ENCODE measurements at places on chromosomes 11 and 22.

DNA sequence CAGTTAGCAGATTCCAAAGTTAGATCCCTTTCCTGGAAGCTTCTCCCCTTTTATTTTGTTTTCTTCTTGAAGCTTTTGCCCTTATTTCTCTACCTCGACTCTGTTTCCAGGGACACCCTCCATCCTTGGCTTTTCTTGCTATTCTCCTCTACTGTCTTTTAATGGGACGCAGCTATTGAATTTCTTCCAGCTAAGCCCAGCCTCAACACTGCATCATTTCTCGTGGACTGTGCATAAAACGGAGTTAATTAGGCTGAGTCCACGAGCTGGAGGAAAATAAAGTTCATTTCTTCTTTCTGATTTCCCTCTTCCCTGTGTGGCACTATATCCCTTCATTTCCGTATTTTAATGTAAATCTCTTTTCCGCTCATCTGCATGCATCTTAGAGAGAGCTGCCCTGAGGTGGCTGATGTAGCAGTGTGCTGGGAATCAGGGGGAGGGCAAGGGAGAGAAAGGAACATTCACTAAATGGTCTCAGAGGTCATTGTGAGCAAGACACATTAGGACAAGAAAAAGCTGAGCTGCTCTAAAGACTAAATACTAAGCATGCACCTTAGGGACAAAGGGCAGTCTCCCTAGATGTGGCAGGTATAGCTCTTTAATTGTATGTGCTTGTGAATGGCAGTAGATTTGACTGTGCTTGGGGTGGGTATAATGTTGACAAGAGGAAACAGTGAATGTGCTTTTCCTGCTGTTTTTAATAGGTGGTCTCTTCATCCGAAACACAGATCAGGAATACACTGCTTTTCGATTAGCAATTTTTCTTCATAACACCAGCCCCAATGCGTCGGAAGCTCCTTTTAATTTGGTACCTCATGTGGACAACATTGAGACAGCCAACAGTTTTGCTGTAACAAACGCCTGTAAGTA lies 1.9 kb downstream of the GRIA4 start:
- DNase-seq, result no peak

- no peak for DNase-seq
Observed at GRCh38 chr11:11010624-11011127, 152.8 kb upstream of the ZBED5 start.

DNA sequence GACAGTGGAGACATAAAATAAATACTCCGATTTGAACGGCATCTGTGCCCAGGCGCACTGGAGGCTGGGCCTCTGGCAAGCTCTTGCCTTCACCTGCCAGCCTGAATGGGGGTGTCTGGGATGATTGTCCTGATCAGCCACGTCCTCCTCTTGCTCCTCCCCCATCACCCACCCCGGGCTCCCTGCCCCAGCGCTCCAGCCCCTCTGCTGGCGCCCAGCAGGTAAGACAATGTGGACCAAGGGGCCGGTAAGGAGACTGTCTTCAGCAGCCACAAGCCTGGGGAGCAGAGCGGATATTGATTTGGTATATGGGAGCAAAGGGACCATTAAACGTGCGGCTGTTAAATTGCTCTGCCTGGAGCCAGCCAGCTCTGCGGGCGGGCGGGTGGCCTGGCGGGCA lies 24.9 kb downstream of the WNT11 start:
- DNase-seq, result no peak

DNA sequence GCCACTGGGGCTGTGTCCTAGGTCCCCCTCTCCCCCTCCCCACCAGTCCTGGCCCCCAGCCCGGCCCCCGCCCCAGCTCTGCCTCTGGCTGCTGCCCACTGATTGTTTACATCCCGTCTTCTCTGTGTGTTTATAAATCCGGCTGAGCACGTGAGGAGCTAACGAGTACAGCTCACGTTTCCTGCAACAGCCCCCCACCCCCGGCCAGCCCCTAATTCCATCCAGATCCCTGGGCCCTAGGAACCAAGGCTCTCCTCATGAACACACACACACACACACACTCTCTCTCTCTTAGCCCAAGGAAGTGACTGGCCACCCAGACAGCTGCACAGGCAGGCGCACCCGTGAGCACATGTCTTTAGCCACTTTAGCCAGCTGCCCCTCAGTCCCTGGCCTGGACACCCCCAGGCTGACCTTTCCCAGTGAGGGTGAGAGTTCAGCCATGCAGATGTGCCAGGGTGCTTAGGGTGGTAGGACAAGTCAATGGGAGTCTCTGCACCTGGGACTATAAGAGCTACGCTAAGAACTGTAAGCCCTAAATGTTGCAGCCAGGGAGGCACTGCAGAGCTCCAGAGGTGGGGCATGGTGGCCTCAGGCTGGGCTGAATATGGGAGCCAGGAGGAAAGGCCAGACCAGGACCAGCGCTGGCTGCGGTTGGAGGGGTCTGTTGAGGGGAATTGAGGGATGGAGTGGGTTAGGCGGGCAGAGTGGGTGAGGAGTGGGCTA lies 2.9 kb downstream of the CLCF1 start:
- DNase-seq, result no peak

GRCh38 chr22:43226377-43227238 lies 39.7 kb upstream of the TTLL12 start:
- DNase-seq, result no peak

GRCh38 chr22:43288807-43289420 lies 54.3 kb downstream of the SCUBE1 start:
- no peak for DNase-seq

DNA sequence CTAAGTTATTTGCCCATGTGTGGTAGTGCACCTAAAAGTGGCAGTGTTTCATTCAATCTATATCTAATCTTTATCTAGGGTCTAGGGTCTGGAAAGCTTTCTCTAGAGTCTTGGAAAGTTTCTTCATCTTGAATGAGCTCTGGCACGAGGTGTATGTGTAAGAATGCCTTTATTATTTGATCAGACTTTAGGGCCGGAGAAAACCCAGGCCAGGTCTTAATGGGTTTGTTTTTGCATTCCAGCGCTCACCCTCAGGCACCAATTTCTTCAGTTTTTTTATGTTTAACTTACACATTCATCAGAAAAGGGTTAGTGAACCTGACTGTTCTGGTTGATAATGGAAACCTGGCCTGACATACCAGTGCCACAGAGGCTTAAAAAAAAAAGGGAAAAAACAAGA lies 68.3 kb upstream of the SLN start:
- DNase-seq, result no peak

DNA sequence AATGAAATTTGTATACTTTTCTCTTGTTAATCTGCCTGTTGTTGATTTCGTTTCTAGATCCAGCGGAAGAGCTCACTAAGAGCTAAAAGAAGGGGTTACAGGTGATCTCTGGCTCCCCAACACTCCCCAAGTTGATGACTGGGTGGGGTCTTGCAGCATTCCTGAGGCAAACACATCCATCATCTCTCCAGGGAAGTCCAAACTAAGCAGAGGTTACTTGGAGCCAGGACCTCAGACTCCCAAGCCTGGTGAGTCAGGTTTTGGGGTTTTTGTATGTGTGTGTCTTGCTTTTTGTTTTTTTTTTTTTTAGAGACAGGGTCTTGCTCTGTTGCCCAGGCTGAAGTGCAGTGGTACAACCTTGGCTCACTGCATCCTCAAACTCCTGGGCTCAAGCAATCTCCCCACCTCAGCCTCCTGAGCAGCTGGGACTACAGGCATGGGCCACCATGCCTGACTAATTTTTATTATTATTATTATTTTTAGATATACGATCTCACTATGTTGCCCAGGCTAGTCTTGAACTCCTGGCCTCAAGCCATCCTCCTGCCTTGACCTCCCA lies 11.5 kb upstream of the RPS3 start:
- no peak for DNase-seq

- no peak for DNase-seq
Observed at GRCh38 chr11:68037411-68038225, 1.2 kb upstream of the TCIRG1 start.

- no peak for DNase-seq
Observed at GRCh38 chr11:43908683-43909082, 28.1 kb downstream of the ALKBH3 start.

DNA sequence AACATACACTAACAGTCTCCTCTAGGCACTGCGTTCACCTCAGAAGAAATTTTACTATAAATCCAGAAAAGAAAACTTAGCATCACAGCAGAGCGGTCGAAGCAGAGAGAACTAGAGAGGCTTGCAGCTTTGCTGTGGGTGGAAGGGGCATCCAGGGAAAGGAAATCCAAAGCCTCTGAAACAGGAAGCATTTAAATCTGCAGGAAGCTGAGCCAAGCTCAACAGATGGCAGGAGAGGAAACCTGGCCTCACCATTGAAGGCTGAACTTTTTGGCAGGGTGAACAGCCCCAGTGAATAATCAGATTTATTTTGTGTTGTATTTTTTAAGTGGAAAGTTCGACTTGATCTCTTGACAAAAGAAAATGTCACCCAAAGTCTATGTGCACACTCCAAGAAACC lies 858.1 kb downstream of the OPCML start:
- no peak for DNase-seq

DNA sequence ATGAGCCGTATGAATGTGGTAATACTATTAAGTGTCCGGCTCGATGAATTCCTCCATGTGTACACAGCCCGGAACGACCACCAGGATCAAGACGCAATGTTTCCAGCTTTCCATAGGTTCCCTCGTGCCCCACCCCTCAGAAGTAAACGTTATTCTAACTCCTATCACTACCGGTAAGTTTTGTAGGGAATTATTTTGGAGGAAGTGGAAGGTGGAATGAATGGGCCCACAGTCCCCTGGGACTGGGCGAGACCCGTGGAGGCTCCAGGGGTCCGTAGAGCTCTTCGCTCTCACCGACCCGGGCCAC lies 720 bp upstream of the FAR1 start:
- DNase-seq, result no peak

GRCh38 chr11:2771758-2772466 lies 72.1 kb upstream of the KCNQ1OT1 start:
- DNase-seq, result peak; percentile 33

DNA sequence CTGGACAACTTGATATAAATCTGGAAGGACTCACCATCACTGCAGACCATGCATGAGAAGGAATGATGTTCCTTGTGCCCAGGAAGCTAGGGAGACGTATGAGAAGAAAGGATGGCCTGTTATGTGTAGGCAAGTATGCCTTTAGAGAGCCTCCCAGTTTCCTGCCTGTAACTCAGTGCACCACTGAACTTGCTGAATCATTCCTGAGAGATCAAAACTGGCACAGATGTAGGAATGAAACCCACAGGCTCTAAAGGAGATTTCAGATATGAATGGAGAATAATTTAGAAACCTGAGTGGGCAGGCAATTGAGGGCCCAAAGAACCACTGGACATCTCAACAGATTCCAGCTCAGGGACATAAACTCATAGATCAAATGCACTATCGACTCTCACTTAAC lies 38.4 kb upstream of the PRSS23 start:
- DNase-seq, result no peak

- no peak for DNase-seq
Observed at GRCh38 chr11:28529046-28529445, 420.9 kb downstream of the METTL15 start.

DNA sequence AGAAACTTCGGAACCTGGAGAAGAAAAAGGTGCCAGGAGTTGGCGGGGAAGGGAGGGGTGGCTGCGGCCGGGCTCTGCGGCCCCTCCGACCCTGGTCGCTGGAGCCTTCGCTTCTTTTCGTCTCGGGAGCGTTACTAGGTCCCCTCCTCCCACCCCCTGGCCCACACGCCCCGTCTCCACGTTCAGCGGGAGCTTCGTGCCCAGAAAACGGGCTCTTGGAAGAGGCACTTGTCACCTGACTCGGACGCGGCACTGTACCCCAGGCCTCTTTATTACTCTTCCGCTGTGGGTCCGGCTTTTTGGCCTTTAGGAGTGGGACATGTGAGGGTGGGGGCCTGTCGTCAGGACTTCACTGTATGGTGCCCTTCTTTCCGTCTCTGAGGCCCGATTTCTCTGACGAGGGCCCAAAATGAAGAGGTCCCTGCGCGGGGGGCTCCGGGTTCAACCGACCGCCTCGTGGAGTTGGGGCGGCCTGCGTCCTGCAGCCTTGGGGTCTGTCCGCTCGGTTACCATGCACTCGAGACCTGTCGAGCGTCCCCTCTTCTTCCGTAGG lies 1.2 kb downstream of the CAPRIN1 start:
- DNase-seq, result peak; percentile 14

DNA sequence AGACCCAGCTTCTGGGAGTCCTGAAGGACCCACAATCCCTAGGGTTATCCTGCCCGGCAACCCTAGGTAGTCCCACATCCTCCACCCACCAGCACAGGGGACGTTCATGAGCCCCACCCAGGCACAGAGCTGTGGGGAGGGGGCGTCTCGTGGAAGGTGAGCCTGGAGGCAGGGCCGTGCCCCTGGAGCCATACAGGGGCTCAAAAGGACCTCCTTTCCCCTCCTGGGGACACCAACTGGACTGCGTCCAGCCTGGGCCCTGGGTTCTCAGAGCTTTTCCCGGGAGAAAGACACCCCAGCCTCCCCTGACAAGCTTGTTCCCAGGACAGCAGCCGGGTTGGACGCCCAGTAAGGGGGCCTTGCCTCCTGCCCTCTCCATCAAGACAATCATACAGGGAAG lies 78.4 kb downstream of the BRD1 start:
- DNase-seq, result no peak

- no peak for DNase-seq
Observed at GRCh38 chr11:60318726-60319125, 8.3 kb upstream of the MS4A6E start.

DNA sequence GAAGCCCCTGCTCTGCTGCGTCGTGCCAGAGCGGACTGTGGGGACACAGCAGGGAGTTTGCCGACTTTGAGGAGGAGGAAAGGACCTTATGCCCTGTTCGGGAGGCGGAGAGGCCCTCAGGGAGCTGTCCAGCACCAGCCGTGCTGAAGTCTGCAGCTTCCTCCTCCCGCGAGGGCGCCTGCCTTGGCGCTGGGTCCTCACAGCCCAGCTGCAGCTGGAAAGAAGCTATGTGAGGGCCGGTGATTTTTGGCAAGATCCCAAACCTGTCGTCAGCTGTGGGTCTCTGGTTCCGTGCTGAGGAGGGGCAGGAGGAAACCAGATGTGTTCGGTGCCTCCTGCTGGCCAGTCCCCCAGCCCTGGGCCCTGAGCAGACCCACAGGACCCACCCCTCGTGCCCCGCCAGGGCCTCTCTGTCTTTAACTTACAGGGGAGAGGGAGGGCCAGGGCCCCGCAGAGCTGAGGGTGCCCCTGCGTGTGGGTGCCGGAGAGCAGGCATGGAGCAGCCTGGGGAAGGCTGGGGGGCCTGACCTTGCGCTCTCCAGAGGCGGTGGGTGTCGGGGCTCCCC lies 12.0 kb downstream of the BRSK2 start:
- DNase-seq, result no peak

- no peak for DNase-seq
Observed at GRCh38 chr22:50516891-50517290, 8.5 kb downstream of the SCO2 start.

DNA sequence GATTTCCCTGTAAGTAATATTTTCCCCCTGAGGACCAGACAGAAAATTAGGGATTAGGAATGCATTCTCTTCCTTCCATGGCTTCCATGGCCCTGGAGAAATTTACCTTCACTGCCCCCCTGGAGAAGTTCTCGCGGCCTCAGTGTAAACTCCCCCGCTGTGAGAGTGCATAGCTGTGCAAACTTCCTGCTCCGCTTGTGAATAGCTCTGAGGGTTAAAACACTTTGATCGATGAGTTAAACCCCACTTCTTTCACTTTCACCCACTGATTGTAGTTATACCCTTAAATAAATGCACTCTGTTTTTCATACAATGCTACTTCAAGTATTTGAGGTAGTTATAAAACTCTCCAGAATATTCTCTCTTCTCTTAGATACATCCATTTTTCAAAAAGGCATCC lies 190.8 kb downstream of the DSCAML1 start:
- no peak for DNase-seq

GRCh38 chr11:27201454-27202302 lies 161.1 kb downstream of the BBOX1 start:
- peak; percentile 96 for DNase-seq

GRCh38 chr11:112377946-112378345 lies 117.3 kb upstream of the PLET1 start:
- DNase-seq, result no peak

Data from NCI-H2171 (cell line).